ENCODE measurements at places on chromosomes 3 and 15.

GRCh38 chr3:190378240-190378891, 9.6 kb upstream of the CLDN16 start:
- H3K27me3 ChIP-seq = no peaks in the 10 kb centered on the region
- no peak overlapping the region for H3K4me3 ChIP-seq
- H3K4me1 ChIP-seq = no peaks in the 10 kb centered on the region
- H3K36me3 ChIP-seq = no peaks in the 10 kb centered on the region
- H3K27ac ChIP-seq = peak overlapping the region; percentile 3

DNA sequence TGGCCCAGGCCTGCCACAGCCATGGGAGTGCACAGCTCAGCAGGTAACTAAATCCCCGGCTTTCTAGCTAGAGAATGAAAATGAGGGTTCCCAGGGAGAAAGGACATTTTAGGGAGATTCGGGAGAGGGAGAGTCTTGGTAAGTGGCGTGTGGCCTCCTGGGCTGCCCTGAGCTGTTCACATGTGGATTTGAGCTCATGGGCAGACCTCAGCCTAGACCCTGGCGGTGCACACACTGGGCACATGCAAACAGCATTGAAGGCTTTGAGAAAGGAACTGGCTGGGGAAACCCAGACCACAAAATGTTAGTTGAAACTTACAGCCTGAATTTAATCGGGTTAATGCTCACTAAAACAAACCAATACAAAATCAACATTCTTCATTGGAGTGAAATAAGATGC, 72.4 kb downstream of the TFRC start:
- H3K4me1 ChIP-seq = no peaks in the 10 kb centered on the region
- no peak overlapping the region for H3K27ac ChIP-seq
- no peak overlapping the region for H3K4me3 ChIP-seq
- H3K27me3 ChIP-seq = no peaks in the 10 kb centered on the region
- no peak for DNase-seq

GRCh38 chr3:129061888-129062834, 1.6 kb downstream of the GP9 start:
- H3K27ac ChIP-seq = no peak overlapping the region
- H3K4me1 ChIP-seq = no peaks in the 10 kb centered on the region
- no peaks in the 10 kb centered on the region for H3K27me3 ChIP-seq
- DNase-seq = no peak
- no peak overlapping the region for H3K4me3 ChIP-seq

DNA sequence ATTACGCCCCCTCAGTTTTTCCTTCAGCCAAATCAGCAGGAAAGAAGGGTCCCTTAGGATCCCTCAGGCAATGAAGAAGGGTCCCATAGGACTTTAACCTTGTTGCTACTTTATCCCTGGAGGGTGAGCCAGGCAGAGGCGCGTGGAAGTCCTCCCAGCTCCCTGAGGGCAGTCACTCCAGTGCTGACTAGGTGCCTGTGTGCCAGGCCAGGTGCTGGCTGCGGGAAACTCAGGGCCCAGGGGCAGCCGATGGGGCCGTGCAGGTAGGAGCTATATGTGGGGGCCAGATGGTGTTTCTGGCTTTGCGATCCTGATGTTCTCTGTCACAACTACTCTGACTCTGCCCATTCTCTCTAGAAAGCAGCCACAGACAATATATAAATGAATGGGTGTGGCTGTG, 42.8 kb upstream of the IQSEC1 start:
- no peak for DNase-seq
- no peaks in the 10 kb centered on the region for H3K27me3 ChIP-seq
- no peaks in the 10 kb centered on the region for H3K36me3 ChIP-seq
- H3K27ac ChIP-seq = no peak overlapping the region
- H3K4me3 ChIP-seq = no peak overlapping the region

- DNase-seq = no peak
- H3K27me3 ChIP-seq = no peaks in the 10 kb centered on the region
- no peak overlapping the region for H3K4me3 ChIP-seq
- H3K36me3 ChIP-seq = no peaks in the 10 kb centered on the region
- H3K4me1 ChIP-seq = peaks cover 10% of the 10 kb centered on the region
Measured at GRCh38 chr3:55564726-55565125, 77.6 kb upstream of the WNT5A start.

DNA sequence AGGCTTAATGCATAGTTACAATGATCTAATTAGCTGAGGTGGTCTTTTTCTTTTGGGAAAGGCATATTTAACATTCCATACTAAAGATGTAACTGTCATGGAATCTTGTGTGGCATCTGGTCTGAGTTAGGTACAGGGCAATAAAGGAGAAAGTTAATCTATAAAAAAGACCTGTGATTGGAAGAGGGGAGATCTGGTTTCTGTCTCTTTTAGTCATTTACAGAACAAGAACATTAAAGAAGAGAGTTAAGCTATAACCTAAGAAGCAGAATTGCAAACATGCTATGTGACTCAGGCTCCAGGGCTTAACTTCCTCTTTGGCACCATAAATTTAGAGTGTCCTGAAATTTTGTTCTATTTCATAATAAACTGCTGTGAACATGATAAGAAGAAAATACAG, 47.2 kb upstream of the MME start:
- H3K4me1 ChIP-seq = no peaks in the 10 kb centered on the region
- no peaks in the 10 kb centered on the region for H3K27me3 ChIP-seq
- H3K4me3 ChIP-seq = no peak overlapping the region
- no peak for DNase-seq

- H3K27ac ChIP-seq = peak overlapping the region; percentile 64
- peaks cover 43% of the 10 kb centered on the region for H3K4me1 ChIP-seq
- no peaks in the 10 kb centered on the region for H3K36me3 ChIP-seq
- no peak overlapping the region for H3K4me3 ChIP-seq
- no peak for DNase-seq
Measured at GRCh38 chr15:95267481-95267880, 1036.1 kb downstream of the MCTP2 start.

- H3K4me3 ChIP-seq = peak overlapping the region; percentile 34
- H3K36me3 ChIP-seq = no peaks in the 10 kb centered on the region
- H3K27me3 ChIP-seq = no peaks in the 10 kb centered on the region
- H3K27ac ChIP-seq = peak overlapping the region; percentile 95
- no peak for DNase-seq
- peaks cover 80% of the 10 kb centered on the region for H3K4me1 ChIP-seq
Measured at GRCh38 chr3:125052624-125053303, 3.0 kb downstream of the HEG1 start.

GRCh38 chr15:95450413-95450812, 880.1 kb upstream of the NR2F2 start:
- H3K36me3 ChIP-seq = no peaks in the 10 kb centered on the region
- H3K4me1 ChIP-seq = peaks cover 6% of the 10 kb centered on the region
- no peak overlapping the region for H3K27ac ChIP-seq
- H3K27me3 ChIP-seq = no peaks in the 10 kb centered on the region
- DNase-seq = no peak

GRCh38 chr3:8286086-8286485, 215.5 kb upstream of the LMCD1 start:
- H3K27me3 ChIP-seq = no peaks in the 10 kb centered on the region
- no peaks in the 10 kb centered on the region for H3K36me3 ChIP-seq
- H3K27ac ChIP-seq = no peak overlapping the region
- no peaks in the 10 kb centered on the region for H3K4me1 ChIP-seq
- no peak for DNase-seq

DNA sequence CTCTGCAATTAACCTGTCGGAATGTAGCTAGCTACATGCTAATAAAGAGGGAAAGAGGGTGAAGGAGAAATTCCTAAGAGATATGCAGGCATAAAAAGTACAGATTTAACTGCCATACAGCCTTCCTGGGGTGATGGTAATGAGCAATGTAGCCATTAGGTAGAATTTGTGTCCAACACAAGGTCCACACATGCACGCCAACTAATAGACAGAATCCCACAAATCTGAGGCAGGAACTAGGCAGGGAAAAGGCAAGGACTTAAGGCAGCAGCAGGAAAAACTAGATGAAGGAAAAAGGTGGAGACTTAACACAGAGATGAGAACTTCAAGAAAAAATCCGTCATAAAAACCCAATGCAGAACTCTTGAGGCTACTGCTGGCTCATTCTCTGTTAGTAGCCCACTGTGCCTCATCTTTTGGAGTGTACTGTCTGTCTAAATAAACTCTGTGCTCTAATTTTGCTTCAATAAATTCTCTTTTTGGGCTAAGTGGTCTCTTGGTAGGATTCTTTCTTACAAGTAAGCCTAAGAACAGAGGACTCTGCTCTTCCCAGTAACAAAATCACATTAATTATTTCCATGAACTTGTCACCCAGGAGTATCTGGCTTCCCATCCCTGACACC, 81.5 kb downstream of the BTLA start:
- no peaks in the 10 kb centered on the region for H3K27me3 ChIP-seq
- no peaks in the 10 kb centered on the region for H3K36me3 ChIP-seq
- H3K4me3 ChIP-seq = no peak overlapping the region
- no peak for DNase-seq
- H3K4me1 ChIP-seq = no peaks in the 10 kb centered on the region

All from vagina (tissue), 2 donors.